ENCODE measurements at places on chromosomes 3 and 15. TPM values are rescaled to one million over a fixed set of nuclear protein-coding genes. Genes with fewer than 3 reads are reported as not detected.

TPRG1 gene
- total RNA-seq = 11.7 TPM

CHRM5 gene
- not detected for total RNA-seq

TSEN2 gene
- 20.6 TPM for total RNA-seq

PDCD10 gene
- 94.5 TPM for total RNA-seq

CCDC9B gene
- 16.3 TPM for total RNA-seq

COL6A5 gene
- 0.15 TPM for total RNA-seq

NDUFB5 gene
- total RNA-seq = 78.1 TPM

LIPH gene
- 1.3 TPM for total RNA-seq

Measured in spleen (tissue), 13 donors.